ENCODE measurements at places on chromosomes 1 and 21. TPM values are rescaled to one million over a fixed set of nuclear protein-coding genes. Genes with fewer than 3 reads are reported as not detected.
A peak's percentile ranks its signal among the peaks of the same experiment; 100 is the strongest.

The ERICH3 gene
- total RNA-seq: not detected

The ARHGAP29 gene
- total RNA-seq: 1.2 TPM

DNA sequence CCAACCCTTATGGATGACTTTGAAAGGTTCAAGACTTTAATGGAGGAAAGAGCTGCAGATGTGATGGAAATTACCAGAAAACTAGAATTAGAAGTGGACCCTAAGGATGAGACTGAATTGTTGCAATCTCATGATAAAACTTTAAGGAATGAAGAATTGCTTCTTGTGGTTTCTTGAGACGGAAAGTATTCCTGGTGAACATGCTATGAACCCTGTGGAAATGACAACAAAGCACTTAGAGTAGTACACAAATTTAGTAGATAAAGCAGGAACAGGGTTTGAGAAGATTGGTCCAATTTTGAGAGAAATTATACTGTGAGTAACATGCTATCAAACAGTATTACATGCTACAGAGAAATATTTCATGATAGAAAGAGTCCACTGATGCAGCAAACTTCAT is 215.4 kb downstream of the OMA1 start:
- no peak for DNase-seq

The HMGCL gene
- total RNA-seq: 52.9 TPM

- DNase-seq: peak; percentile 3
Measured at GRCh38 chr1:177355575-177355974, 184.8 kb downstream of the BRINP2 start.

- DNase-seq: no peak
Measured at GRCh38 chr1:46969014-46969619, 27.8 kb upstream of the CYP4A11 start.

DNA sequence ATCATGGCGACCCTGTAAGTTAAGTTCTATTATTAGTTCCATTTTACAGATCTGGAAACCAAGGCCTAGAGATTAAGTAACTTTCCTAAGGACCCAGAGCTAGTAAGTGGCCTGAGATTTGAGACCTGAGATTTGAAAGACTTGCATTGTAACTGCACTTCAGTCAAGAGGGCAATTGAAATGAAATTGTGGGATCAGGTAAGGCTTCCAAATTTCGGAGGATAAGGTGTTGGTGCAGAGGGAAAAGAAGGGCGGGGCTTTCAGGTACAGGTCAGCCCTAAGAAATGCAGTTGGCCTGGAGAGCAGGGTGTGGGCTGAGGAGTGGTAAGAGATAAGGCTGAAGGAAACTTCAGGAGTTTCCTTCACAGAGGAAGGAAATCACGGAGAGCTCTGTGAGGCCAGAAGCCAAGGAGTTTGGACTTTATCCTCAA is 51.1 kb downstream of the SLC16A1 start:
- DNase-seq: no peak

DNA sequence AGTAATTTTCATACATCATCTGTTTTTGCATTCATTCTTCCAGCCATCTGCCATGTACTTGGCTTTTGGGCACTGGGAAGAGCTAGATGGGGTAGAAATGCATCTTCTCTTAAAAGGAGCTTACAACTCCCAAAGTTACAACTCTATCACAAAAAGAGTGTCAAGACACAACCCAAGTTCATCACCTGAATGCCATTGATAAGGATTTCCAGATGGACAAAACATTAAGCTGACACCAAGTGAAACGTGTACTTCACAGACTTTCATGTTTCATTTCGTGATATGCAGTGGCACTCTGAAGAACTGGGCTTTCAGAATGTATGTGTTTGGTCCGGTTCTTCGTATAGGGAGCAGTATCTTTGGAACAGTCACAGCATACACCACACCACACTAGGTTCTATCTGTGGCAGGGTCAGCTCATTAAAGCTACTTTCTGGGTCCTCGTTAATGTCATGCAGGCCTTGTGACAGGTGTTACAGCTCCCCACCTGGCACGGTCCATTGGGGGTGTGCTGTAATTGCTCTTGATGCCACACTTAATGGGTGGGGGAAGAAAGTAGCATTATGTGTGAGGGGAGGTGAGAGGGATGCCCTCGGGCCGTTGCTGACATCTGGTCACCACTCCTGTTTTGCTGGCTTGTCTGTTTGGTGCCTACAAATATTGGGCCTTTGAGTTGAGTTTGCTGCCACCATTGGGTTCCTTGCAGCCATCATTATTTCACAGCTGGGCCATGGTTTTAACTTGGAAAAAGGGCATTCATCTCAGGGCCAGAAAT is 164.9 kb downstream of the NFIA start:
- no peak for DNase-seq

- DNase-seq: no peak
Measured at GRCh38 chr1:226322986-226323385, 14.0 kb upstream of the LIN9 start.

GRCh38 chr1:36123356-36123755 is 1.7 kb downstream of the COL8A2 start:
- DNase-seq: no peak

- no peak for DNase-seq
Measured at GRCh38 chr1:42259739-42260064, 75.3 kb downstream of the FOXJ3 start.

The NUDT17 gene
- total RNA-seq: 3.6 TPM

GRCh38 chr1:170560681-170561285 is 28.8 kb downstream of the GORAB start:
- DNase-seq: no peak

- no peak for DNase-seq
Measured at GRCh38 chr1:170436928-170437327, 95.0 kb upstream of the GORAB start.

The FCRL4 gene
- not detected for total RNA-seq

- DNase-seq: no peak
Measured at GRCh38 chr1:30764939-30765555, 7.5 kb upstream of the LAPTM5 start.

The ZSCAN20 gene
- 5.8 TPM for total RNA-seq

- DNase-seq: peak; percentile 73
Measured at GRCh38 chr1:110765640-110766335, 91.0 kb upstream of the KCNA3 start.

The BCAN gene
- 30.9 TPM for total RNA-seq

GRCh38 chr1:48939042-48939441 is 162.4 kb upstream of the BEND5 start:
- DNase-seq: no peak

GRCh38 chr1:41331546-41331917 is 29.7 kb upstream of the FOXO6 start:
- DNase-seq: no peak

GRCh38 chr1:156547982-156548381 is 24.4 kb downstream of the IQGAP3 start:
- DNase-seq: no peak

DNA sequence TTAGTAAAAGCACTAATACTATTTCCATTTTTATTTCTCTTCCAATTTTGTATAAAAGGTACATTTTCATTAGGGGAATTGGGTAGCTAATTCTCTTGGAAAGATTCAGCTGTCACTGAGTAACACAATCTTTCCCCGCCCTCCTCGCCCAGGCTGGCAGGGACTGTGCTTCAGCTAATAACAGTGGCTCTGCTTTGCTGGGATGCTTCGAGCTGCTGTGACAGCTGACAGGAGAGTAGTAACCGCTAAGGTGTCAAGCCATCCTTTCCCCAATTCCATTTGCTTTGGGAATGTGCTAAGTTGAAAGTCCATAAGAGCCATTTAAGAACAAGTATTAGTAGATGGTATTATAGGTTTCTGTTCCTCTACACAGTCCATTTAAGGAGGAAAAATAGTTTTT is 106.7 kb upstream of the NRIP1 start:
- DNase-seq: no peak

The OR10T2 gene
- total RNA-seq: not detected

- DNase-seq: no peak
Measured at GRCh38 chr1:64203420-64203819, at the start of gene UBE2U. Gene UBE2U, plus strand, starts transcription at chr1:64203623. Its CDS starts 428 bp downstream, at chr1:64204051.

DNA sequence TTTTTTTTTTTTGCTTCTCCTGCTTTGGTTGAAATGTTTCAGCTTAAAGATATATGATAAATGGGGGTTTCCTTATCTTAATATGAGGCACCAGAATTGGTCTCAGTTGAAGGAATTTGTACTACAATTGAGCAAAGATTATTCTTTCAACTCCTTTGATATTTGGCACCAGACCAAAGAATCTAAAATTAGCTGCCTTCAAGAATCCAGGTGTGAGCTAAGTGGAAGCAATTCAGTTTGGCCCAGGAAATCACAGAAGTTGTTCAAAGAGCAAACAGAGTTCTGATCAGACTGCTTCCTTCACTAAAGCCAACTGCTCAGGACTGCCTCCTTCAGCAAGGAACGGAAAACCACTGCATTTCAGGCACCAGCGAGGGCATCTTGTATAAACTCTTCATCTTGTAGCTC is 68.3 kb upstream of the BCAR3 start:
- DNase-seq: no peak

The DIO1 gene
- not detected for total RNA-seq

- no peak for DNase-seq
Measured at GRCh38 chr1:182993746-182994145, 29.5 kb upstream of the LAMC1 start.

- no peak for DNase-seq
Measured at GRCh38 chr1:152182944-152183361, 23.9 kb upstream of the RPTN start.

- DNase-seq: no peak
Measured at GRCh38 chr1:107679411-107679953, 285.5 kb downstream of the VAV3 start.

DNA sequence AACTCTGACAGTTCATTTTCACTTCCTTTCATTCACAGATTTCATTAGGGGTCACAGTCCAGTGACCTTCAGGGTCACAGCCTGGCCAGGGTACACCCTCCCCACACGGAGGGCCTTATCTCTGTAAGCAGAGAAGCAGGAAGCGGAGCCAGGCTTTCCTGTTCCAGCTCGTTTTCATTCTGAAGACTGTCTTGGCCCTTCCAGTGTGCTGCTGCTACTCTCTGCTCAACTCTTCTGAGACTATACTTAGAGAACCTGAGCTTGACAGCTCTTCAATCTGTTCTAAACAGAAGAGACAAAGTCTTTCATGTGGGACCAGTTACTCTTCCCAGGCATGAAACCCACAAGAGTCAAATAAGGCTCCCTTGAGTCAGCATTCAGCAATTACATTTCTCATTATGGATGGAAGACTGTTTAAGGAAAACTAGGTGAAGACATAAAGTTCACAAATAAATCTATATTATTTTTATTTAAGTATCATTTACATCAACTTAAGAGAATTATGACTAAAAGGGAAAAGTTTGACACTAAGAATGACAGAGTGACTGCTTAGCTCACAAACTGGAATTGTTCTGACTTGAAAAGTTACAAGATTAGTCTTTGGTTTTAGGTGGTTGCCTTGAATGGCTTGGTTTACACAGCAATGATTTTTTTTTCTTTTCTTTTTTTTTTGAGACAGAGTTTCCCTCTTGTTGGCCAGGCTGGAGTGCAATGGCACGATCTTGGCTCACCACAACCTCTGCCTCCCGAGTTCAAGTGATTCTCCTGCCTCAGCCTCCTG is 4.8 kb upstream of the TDRD10 start:
- DNase-seq: no peak

The ANGPTL3 gene
- not detected for total RNA-seq

GRCh38 chr1:114695430-114696058 is at the start of gene AMPD1:
Gene AMPD1, minus strand, starts transcription at chr1:114695546. Its CDS starts 75 bp downstream, at chr1:114695471.
- DNase-seq: no peak

The JAM2 gene
- not detected for total RNA-seq

The MYCL gene
- 8.2 TPM for total RNA-seq

- DNase-seq: no peak
Measured at GRCh38 chr21:42332557-42333317, 17.5 kb upstream of the TFF3 start.

- no peak for DNase-seq
Measured at GRCh38 chr1:22189619-22190018, 46.7 kb upstream of the WNT4 start.

The CYYR1 gene
- total RNA-seq: not detected

- no peak for DNase-seq
Measured at GRCh38 chr1:96214982-96215381, 506.6 kb upstream of the PTBP2 start.

DNA sequence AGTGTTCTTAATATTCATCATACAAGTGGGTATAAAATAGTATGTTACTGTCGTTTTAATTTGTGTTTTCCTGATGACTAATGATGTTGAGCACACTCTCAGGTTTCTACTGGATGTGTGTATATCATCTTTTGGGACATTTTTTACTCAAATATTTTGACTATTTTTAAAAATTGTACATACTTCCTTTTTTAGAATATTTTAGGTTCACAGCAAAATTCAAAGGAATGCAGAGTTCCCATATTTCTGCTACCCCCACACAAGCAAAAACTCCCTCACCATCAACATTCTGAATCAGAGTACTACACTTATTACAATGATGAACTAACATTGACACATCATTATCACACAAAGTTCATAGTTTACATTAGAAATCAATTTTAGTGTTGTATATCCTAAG is 114.5 kb downstream of the DPYD start:
- no peak for DNase-seq

The UMODL1 gene
- not detected for total RNA-seq

GRCh38 chr1:54705153-54705552 is 10.5 kb upstream of the TTC4 start:
- no peak for DNase-seq

The PCNX2 gene
- 0.74 TPM for total RNA-seq
